Vagina (tissue), 2 donors: ENCODE measurements at places on chromosomes 6 and 20. TPM values are rescaled to one million over a fixed set of nuclear protein-coding genes. Genes with fewer than 3 reads are reported as not detected.
A peak's percentile ranks its signal among the peaks of the same experiment; 100 is the strongest.

Gene MOCS3
- 3.2 TPM for total RNA-seq

Gene GPLD1
- 15.7 TPM for total RNA-seq

Gene HLA-DQA2
- total RNA-seq: 2.2 TPM

Gene SOX4
- 11.5 TPM for total RNA-seq

- DNase-seq: no peak
Measured at GRCh38 chr6:107965746-107966145, 7.7 kb upstream of the SEC63 start.

DNA sequence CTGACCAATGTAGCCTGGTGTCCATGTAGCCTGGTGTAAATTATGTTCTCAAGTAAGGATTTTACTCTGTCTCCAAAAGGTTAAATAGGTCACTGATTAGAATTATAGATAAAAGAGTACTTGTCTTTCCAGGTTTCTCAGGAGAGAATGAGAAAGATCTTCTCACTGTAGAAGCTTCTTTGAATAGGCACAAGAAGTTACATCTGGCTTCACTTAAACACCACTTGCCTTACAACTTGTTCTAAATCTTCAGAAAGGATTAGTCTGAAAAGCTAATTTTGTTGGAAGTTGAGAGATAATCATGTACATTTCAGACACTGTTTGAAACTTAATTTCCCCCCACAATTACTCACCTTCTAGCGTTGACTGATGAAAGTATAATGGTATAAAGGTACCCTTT lies 275.3 kb downstream of the FARS2 start:
- DNase-seq: no peak

DNA sequence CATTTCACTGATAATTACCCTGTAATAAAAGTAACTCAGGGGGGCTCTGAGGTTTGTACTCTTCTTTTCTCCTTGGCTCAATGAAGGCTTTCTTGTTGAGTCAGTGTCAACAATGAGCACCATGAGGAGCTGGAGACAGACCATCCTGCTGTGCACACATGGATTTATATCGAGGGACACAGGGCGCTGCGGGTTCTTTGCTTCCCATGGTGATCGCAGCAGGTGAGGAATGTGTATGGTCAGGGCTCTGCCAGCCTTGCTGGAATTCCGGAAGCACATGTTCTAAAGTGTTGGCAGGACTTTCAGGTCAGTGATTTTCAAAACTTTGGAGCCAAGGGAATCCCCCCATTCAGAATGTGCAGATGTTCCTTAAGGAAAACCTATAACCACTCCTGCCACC lies 27.1 kb downstream of the SMOC2 start:
- DNase-seq: no peak

- no peak for DNase-seq
Measured at GRCh38 chr6:106339334-106340029, 13.9 kb upstream of the ATG5 start.

- no peak for DNase-seq
Measured at GRCh38 chr6:106446983-106447382, 86.5 kb downstream of the CRYBG1 start.

DNA sequence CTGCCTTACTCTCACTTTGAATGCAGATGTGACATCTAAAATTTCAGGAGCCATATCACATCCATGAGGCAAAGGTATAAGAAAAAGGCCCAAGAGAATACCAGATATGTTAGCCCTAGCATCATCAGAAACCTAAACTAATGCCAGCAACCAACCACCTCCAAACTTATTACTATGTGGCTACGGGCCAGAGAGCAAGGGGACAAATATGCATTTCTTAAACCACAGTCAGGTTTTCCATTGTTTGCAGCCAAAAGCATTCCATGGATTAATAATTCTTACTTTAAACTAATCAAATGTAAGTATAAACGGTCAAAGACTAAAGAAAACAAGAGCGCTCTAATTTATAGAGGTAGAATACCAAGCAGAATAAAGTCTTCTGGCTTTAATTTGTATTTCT lies 84.7 kb downstream of the TASP1 start:
- DNase-seq: no peak

DNA sequence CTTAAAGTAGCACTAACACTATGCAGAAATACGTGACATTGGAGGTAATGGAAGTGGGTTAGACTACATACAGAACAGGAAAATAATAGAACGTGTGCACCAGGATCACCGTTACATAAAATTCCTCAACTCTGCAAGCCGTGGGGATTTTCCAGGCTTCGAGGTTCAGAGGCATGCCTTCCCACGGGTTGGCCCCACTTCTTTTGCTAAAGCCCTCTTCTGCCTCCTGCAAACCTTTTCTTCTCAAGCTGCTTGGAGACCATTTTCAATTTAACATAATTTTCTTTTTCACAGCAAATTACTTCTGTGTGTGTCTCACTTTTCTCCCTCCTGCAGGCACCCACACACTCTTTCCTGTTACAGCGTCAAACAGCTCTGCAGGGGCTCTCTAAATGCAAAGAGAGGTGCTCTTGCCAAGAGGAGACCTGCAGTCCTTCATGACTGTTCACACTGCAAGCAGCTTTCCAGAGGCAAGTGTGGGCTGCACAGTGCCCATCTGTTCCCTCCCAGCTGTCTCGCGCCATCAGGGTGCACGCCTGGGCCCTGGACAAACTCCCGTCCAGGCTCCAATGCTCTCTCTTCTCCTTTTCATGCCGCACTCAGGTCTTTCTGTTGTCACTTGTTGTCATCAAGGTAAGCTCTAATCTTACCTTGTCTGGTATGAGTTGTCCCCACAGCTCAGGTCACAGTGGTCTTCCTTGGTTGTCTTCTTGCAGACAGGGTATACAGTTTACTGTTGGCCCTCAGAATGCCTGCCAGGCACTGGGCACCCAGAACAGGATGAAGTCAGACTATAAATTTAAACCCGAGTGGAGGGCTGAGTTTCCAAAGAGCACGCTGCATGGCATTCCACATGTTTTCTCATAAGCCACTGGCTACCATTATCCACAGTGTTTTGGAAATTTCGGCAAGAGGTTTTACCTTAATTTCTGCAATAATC lies 164.8 kb upstream of the GGTLC1 start:
- DNase-seq: peak; percentile 77

DNA sequence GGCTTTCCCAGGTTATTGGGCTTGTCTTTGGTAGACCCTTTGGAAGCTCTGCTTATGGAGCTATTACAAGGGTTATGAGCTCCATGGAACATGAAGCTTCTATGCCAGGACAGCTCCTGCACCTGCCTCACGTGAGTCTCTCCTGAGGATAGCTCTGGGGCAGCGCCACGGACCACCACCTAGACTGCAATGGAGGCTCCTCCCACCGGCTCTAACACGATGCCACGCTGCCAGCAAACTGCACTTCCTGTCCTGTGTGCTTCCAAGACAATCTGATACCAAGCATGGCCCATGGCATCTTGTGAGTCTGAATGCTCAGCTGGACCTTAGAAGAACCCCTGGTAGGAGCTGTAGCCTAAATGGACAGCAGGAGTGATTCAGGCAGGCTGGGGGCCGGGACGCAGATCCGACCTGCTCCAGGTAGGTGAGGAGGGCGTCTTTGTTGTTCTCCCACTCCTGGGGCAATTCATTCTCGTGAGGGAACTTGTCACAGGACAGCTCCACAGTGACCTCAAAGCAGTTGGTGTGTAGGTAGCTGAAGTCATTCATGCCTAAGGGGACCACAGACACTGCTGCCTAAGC lies 5.5 kb downstream of the CPXM1 start:
- no peak for DNase-seq

DNA sequence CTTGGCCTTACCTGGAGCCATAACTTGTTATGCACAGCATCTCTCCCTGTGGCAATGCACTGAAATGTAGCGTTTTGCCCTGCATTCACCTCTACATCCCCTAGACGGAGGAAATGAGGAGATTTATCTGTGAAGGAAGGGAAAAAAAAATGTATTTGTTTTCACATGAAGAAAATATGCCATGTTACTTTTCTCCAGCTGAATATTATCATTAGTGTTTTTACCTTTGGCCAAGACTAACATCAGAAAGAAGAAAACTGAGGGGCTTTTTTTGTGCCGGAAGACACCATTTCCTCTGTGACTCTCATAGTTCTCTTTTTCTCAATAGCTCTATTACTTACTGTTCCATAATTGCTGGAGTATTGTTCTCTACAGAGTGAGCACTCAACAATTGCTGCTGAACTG lies 280.4 kb downstream of the PTPRK start:
- DNase-seq: no peak
